Cortex of kidney (tissue), 1 donor: ENCODE measurements at places on chromosomes 7 and 10.
A peak's percentile ranks its signal among the peaks of the same experiment; 100 is the strongest.

- peak; percentile 9 for DNase-seq
Measured at GRCh38 chr7:140403878-140404564, at the start of gene RAB19. Gene RAB19, plus strand, starts transcription at chr7:140404058. Its CDS starts 3,589 bp downstream, at chr7:140407647.

DNA sequence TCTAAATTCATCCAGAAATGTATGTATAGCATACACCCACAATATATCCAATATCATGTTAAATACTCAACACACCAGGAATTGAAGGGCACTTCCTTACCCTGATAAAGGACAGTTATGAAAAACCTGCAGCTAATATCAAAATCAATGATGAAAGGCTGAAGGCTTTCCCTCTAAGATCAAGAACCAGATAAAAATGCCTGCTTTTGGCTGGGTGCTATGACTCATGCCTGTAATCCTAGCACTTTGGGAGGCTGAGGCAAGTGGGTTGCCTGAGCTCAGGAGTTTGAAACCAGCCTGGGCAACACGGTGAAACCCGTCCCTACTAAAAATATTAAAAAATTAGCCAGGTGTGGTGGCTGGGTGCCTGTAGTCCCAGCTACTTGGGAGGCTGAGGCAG is 21.6 kb upstream of the UPP1 start:
- DNase-seq = no peak

DNA sequence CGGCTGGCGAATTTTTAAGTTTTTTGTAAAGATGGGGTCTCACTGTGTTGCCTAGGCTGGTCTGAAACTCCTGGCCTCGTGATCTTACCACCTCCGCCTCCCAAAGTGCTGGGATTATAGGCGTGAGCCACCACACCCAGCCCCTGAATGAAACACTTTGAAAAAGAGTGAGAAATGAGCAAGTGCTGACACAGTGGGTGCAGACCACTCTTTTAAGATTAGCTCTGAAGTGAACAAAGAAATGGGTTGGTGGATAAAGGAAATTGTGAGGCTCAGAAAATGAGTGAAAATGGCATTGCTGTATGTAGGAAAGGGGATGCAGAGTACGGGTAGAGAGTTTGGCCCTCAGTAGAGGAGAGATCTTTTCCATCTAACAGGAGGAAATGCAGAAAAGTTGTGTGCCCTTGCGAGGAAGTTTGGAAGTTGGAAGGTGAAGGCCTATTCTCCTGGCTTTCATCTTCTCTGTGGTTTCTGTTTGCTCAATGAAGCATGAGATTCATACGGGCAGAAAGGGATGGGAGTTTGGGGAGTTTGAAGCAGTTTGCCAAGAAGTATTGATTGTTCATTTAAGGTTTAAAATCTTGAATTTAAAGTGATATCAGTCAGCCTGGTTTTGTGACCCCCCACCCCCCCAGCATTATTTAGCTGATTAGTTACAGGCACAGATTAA is 11.0 kb downstream of the MAPK8 start:
- DNase-seq = no peak

- no peak for DNase-seq
Measured at GRCh38 chr10:4663162-4663992, 162.6 kb upstream of the AKR1E2 start.

- no peak for DNase-seq
Measured at GRCh38 chr7:15626041-15626440, 60.4 kb downstream of the MEOX2 start.

DNA sequence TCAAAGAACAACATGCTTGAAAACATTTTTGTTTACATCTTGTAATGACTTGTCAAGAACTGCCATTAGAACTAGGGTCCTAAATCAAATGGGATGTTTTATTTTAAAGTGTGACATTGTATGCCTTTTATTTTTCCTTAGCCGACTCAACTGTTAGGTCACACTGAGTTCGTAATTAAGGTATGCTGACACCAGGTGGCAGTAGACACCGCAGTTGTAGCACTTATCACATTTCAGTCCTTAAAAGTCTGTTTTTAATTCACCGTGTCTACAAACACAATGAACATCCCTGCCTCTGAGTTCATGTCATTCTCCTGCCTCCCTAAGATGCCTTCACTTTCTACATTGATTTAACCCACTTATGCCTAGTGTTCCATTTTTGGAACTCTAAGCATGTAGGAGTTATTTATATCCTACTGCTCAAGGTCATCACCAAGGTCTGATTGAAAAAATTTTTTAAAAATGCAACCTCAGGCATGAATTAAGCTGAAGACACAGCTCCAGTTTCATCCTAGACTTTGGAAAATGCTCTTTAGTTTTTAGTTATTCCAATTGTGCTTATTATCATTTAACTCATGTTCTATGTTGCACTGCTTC is 186.1 kb downstream of the BMPER start:
- no peak for DNase-seq

- DNase-seq = no peak
Measured at GRCh38 chr7:135428879-135429278, 81.0 kb downstream of the CNOT4 start.

- no peak for DNase-seq
Measured at GRCh38 chr10:95394161-95394880, 103.5 kb upstream of the PDLIM1 start.

GRCh38 chr7:33981671-33982424 is 76.5 kb downstream of the BMPER start:
- DNase-seq = no peak

GRCh38 chr10:79336276-79336675 is 11.0 kb upstream of the PPIF start:
- no peak for DNase-seq

DNA sequence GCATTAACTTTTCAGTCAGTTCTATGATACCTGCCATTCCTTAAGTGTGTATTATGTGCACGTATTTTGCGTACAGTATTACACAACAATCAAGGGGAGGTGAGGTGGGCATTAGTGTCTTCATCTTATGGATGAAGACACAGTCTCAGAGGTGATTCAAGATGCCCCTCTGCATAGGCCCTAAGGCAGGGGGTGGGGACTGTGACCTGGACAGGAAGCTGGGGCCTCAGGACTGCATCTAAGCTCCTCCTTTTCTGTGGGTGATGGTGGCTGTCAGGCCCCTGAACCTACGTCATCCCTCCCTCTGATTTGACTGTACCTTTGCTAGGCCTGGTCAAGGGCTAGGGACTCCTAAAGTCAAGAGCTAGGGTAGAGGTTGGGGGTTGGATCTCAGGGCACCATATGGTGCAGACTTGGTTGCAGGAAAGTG is 38.9 kb downstream of the HK1 start:
- no peak for DNase-seq

GRCh38 chr10:2929480-2930258 is 137.7 kb upstream of the PFKP start:
- no peak for DNase-seq

DNA sequence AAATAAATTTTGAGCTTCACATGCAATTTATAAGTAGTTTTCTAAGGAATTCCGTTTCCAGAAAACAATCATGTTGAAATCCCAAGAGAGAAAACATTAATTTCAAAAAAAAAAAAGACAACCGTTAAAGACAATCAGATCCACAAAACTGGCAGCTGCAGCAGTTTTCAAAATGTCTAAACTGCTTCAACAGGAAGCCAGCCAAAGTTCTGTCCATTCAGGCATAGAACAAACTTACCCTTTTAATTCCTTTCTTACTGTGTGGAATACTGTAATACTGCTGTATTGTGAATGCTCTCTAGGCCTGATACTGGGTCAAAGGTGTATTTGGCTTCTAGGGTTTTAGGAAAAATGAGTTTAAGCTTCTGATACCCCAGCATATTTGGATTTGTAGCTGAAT is 31.6 kb downstream of the HOXA1 start:
- DNase-seq = no peak

DNA sequence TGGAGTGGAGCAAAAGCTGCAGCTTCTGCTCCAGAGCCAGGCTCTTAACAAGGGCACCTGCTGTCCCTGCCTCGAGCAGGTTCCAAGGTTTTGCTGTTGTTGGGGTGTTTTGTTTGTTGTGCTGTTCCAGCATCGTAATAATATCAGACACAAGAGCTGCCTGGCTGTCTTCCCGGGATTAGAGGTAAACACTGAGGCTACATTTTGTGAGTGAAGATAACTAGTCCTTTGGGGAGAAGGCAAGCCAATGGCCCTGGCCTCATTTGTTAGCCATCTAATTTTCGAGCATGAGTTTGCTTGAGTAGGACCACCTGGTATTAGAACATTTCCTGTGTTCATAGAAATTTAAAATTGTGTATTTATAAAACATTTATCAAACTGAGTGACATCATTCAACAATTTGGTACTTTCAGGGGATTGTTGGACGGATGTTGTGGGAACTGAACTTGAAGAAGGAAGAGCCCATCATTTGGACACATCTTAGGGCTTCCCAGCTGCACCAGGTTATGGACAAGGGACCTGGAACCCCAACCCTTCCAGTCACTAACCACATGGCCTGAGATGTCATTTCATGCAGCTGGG is 555.0 kb downstream of the TNS3 start:
- no peak for DNase-seq

DNA sequence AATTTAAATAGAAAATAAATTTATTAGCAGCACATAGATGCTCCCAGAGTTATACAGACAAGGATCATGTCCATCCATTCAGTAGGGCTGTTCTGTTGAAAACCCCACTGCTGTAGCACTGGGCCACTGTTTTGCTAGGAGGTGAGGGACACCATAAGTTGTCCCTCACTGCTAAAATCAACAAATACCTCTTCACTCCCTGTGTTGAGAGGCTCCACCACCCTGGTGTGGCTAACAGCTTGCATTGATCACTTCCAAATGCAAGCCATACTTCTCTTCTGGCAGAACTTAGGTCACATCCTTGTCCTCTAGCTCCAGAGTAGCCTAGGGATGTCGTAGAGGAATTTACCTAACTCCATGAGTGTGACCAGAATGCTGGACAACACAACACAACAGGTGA is 55.4 kb downstream of the MDFIC start:
- no peak for DNase-seq

DNA sequence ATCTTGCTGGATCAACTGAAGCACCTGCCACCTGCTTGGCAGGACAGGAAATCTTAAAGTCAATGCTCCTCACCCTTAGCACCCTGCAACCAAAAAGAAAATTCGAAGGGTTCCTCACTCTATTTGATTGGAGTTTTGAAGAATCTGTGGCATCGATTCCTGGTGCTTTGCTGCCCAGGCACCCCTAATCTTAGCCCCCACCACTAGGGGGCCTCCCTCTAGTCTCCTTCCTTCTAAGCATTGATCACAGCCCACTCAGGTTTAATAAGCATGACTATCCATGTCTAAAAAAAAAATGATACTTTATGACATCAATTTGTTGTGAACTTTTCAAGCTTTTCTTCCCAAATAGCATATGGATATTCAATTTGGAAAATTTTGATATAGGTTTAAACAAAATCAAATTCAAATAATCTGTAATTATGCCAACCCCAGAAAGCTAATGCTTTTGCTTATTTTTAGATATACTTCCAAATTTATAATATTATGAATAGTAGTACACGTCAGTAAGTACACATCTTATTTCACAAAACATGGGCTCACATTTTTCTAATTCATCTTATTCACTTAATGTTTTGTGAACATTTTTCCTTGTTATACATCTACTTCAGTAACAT is 45.3 kb downstream of the NRG3 start:
- no peak for DNase-seq

- DNase-seq = no peak
Measured at GRCh38 chr7:83305027-83305426, 142.3 kb upstream of the PCLO start.
